HuH-7.5 (cell line): ENCODE measurements at places on chromosomes 1 and 21.

- no peak for DNase-seq
Measured at GRCh38 chr1:180841415-180841814, 71.3 kb upstream of the KIAA1614 start.

- no peak for DNase-seq
Measured at GRCh38 chr1:24896596-24897262, 33.3 kb downstream of the RUNX3 start.

DNA sequence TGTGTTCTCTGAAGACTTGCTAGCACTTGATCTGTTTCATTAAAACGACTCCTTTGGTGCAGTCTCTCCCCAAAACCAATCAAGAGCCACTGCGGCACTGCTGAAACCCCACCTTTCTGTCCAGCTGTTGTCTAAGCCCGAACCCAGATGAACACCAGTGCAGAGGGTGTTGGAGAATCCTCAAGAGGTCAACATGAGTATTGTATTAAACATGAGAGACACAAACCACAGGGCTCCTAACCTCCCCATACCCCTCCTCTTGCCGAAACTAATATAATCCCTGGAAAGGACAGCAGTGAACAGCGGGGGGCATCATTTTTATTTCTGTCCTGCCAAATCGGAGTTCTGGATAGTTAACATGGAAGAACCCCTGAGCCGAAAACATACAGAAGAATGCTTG is 333.9 kb downstream of the CAMTA1 start:
- DNase-seq, result no peak

DNA sequence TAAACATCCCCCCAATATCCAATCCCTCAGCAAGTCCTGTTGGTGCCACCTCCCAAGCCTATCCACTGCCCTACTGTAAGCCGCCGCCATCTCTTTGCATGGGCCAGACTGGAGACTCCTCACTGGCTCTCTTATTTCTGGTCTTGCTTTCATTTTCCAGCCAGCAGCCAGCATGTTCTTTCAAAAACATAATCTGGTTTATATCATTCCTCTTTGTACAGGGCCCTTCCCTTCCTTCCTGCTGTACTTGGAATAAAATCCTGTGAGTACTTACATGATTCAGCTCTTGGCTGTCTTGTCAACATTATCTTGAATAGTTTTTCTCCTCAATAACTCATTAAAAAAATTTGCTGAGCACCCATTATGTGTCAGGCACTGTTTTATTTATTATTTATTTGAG is 28.2 kb downstream of the TLR5 start:
- no peak for DNase-seq

DNA sequence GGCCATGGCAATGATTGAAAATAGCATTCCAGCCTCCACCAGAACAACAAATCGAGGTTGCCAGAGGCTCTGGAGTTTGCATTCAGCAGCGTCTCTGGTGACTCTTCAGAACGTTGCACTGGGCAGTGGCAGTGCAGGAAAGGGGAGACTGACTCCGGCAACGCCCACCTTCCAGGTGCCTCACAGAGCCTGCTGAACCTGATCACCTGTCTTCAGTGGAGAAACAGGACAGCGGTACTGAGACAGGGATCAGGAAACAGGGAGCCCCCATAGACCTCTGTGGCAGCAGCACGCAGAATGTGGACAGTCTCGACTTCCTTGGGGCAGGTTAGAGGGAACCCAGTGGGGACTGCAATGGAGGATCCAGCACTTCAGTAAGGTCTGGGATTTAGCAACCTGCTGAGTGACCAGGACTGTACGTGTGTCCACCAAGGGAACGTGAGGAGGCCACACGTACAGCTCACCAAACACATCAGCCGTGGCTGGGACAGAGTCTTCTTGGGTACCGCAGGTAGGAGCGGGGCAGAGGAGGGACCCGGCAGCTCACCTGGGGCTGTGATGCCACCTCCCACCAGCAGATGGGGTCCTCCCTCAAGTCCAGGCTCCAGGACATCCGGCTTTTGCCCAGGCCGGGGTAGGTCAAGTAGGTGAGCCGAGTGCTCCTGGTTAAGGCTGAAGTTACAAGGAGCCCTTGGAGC is 128.6 kb downstream of the PRDM2 start:
- peak; percentile 44 for DNase-seq

DNA sequence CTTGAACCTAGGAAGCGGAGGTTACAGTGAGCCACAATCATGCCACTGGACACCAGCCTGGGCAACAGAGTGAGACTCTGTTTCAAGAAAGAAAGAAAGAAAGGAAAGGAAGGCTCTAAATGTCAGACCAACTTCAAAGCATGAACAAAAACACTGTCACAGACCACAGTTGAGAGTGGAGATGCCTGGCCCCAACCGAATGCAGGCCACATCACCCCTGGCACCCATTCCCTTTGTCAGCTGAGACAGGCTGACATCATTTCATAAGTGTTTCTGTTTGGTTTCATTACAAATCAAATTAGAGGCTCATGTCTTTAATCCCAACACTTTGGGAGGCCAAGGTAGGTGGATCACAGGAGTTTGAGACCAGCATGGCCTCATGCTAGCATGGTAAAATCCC is 28.6 kb upstream of the NADK start:
- DNase-seq, result no peak

- no peak for DNase-seq
Measured at GRCh38 chr1:20404466-20404865, 81.5 kb downstream of the CAMK2N1 start.

GRCh38 chr1:61749574-61749973 is 7.3 kb downstream of the PATJ start:
- DNase-seq, result no peak

- DNase-seq, result no peak
Measured at GRCh38 chr1:202259705-202260104, 66.1 kb downstream of the LGR6 start.

GRCh38 chr1:218686761-218687160 is 341.6 kb downstream of the TGFB2 start:
- no peak for DNase-seq

GRCh38 chr1:102365071-102365470 is 368.3 kb upstream of the OLFM3 start:
- DNase-seq, result no peak

DNA sequence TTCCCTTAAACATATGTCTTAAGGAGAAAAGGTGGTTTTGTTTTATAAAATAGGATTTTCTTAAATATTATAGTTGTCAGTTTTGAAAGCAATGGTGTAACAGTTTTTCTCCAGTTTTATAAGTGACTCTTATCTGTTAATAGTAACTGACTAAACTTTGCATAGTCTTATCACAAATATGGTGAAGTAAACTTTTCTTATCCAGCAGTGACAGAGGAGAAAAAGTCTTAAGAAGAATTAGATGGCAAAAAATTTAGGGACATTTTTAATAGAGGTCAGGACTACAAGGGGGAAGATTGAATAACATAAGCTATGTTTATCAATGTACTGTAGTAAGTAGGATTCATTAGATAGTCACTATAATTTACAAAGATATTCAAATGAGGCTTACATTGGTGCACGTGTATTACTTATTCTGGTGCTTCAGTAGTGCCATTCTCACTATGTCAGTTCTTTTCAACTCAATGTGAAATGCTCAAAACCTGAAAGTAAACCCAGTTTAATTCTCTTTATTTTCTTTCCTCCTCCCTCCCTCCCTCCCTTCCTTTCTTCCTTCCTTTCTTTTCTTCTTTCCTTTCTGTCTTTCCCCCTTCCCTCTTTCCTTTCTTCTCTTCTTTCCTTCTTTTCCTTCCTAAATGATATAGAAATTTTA is 26.1 kb downstream of the F3 start:
- DNase-seq, result no peak

- no peak for DNase-seq
Measured at GRCh38 chr1:46637444-46638083, 21.0 kb upstream of the MOB3C start.

DNA sequence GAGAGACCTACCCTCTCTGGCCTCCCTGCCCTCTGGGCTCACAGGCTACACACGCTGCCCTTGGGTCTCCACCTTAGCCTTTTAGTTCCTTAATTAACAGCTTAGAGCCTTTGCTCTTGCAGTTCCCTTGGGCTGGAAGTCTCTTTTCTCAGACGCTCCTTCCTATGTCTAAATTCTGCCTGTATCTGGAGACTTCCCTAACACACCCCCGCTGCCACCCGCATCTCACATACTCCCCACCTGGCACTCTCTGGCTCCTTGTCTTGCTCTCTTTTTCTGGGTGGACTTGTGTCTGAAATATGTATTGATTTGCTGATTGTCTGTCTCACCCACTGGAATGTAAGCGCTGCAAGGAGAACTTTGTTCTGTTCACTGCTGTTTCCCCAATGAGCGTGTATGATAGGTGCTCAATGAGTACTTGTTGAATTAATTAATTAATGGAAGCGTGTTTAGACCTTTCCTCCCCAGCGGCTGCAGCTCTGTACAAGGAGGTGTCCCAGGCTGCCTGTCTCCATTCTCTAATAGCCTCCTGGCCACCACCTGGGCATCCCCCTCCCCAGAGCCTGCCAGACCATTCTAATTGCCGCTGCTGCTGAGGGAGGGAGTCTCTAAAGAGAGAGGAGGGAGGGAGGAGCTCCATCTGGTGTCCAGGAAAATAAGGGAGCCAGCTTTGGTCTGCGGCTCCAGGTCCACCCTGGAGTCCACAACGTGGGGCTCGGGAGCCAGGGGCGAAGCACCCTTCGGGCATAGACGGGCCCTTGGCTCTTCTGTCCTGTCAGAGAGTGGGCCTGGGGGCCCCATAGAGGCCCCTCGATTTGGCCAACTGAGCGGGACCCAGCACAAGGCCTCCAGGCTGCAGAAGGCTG is 95.4 kb downstream of the RNF220 start:
- DNase-seq, result no peak

GRCh38 chr1:54798206-54798605 is 2.9 kb downstream of the TTC22 start:
- DNase-seq, result no peak

GRCh38 chr1:221182791-221183533 is 303.7 kb downstream of the HLX start:
- DNase-seq, result no peak

DNA sequence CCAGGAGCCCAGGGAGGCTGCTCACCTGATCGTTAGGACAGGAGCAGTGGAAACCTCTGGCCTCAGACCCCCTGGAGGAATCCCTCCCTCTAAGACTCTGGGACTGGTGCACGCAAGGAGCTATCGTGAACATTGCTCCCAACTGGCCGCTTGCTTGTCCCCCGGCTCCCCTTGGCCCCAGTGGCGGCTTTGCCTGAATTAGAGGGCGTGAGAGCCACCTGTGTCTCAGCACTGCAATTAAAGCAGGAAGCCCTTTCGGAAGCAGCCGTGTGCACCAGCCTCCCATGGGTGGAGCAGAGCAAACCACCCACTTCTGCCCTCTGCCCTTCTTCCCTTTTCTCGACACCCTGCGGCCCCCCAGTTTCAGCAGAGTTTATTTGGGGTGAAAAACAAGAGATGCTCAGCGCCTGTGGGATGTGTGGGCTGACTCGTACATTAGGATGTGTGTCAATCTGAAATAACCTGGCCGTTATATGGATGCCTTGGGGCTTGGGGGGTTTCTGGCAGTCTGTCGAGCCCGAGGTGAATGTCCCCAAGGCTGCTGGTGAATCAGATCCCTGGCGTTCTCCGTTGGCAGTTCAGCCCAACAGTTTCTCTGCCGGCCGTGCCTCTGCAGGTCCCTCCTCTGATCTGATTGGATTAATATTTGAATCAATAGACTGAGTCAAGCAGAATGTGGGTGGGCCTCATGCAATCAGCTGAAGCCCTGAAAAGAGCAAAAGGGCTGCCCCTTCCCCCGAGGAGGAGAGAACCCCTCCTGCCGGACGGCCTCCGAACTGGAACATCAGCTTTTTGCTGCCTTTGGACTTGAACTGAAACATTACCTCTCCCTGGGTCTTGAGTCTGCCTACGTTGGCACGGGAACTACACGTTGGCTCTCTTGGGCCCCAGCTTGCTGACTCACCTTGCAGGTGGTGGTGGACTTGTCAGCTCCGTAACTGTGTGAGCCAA is 7.3 kb upstream of the UMODL1 start:
- DNase-seq, result no peak

GRCh38 chr1:165355977-165356811 is at the start of gene LMX1A:
Gene LMX1A, minus strand, starts transcription at chr1:165356715. Its CDS starts 1,156 bp downstream, at chr1:165355559.
- DNase-seq, result no peak

DNA sequence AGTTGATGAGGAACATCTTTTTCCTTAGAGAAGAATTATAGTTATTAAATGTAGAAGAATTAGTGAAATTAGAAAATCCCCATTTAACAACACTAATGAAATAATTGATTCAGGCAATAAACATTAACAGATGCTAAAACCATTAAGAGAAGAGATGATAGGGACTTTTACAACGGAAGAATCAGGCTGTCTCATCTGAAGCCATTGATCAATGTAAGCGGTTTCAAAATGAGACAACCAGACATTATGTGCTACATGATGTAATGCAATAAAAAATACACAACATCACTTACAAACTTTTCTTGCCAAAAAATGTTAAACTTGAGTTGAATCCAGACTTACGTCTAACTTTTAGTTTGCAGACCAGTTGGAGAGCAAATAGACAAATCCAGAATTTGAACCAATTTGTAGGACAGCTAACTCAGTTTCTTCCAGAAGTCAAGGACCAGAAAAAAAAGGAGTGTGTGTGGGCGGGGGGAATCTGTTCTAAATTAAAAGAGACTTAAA is 165.4 kb upstream of the DPT start:
- DNase-seq, result no peak

GRCh38 chr1:76162254-76162653 is 87.7 kb downstream of the ST6GALNAC3 start:
- no peak for DNase-seq

DNA sequence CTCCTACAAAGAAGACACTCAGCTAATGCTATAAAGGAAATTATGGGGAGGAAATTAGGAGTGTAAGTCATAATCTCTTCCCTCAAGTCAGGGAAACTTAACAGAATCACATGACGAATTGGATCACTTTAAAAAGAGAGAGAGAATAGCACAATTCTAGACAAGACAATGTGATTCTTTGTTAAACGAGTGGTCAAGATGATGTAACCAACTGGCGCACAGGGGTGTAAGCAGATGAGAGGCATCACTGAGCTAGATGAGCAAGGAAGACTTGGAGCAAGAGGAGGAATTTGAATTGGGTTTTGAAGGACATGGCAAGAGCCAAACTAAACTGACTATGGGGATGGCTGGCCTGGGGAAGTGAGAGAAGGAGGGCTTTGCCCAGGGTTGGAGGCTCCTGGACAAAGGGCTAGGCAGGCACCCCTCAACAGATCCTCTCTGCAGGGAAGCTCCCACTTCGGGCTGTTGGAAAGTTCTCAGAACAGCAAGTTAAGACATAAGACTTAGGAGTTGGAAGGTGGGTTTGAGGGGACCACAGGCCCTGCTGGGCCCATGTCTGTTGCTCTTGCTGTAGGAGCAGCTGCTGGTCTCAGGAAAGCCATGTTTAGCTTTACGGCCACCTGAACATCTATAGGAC is 123.9 kb upstream of the GRIK3 start:
- DNase-seq, result no peak

DNA sequence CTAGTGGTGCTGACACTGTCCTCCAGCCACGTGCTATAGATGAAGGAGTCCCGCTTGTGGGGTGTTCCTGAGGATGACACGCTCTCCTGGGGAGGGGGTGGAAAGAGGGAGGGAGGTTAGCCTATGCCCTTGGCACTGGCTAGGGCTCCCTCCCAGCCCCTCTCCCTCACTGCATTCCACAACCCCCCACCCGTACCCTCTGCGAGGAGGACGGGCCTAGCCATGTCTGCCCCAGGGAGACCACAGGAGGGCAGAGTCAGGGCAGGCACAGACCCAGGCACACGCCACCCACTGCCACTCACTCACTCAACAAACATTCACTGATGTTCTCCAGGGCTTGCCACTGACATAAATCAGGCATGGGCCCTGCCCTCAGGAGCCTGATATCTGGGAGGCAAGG is 70.7 kb downstream of the RAP1GAP start:
- DNase-seq, result no peak
